D721Med (cell line): ENCODE measurements at places on chromosomes 6 and 20.

DNA sequence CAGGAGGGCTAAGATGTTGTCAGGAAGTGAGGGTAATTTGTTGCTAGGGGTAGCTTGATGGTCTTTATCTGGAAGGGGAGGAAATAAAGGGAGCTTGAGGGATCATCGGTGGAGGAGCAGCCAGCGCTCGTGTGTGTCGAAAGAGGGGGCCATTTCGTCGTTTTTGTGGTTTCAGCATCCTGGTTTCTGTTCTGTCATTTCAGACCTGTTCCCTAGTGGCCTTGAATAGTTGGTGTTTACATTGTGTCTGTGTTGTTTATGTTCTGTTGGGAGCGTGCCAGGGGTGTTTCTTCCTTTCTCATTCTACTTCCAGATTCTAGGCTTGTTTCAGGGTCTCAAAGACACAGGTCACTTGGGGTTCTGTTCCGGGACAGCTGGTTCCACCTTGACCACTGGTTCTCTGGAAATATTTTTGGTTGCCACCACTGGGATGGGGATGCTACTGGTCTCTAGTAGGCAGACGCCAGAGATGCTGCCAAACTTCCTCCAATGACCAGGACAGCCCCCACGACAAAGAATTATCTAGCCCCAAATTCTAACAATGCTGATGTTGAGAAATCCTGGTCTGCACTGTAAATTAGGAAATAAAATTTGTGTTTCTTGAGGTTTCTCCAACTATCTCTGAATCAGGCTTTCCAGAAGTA lies 113.9 kb upstream of the NAA20 start:
- no peak for DNase-seq

DNA sequence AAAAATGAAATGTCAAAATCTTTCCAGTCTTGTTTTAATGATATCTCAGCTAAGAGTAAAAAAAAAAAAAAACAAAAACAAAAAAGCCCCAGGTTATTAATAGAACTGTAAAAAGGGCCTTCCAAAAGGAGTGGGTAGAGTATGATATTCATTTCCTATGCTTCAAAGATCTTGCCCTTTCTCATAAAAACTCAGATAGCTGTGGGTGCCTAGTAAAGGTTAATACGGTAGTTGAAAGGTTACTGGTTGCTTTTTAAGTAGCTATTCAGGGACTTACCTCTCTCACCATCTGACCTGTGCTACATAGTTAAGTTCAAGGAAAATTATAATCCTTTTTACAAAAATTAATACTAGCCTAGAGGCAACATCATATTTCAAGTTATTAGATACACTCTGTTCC lies 14.9 kb downstream of the TRMT6 start:
- no peak for DNase-seq

DNA sequence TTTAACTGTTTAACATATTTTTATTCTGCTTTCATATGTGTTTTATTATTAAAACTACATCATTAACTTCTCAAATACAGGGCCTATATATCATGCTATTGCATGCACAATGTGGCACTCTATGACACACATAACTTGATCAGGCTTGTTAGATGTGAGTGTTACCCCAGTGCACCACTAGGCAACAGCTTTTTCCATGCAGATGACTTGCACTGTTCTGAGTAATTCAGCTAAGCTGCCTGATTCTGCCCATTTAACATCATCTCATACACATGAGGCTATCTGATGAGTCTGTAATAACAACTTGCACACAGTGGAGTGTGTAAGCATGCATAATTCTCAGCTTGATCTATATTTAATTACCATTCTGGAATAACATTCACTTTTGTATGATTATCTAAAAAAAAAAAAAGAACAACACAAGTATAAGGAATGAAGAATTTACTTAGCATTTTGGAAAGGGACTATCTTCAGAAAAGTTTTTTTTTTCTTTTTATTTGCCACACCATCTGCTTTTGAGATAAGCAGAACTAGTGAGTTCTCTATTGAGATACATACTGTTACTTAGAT lies 83.1 kb downstream of the GRM1 start:
- no peak for DNase-seq

DNA sequence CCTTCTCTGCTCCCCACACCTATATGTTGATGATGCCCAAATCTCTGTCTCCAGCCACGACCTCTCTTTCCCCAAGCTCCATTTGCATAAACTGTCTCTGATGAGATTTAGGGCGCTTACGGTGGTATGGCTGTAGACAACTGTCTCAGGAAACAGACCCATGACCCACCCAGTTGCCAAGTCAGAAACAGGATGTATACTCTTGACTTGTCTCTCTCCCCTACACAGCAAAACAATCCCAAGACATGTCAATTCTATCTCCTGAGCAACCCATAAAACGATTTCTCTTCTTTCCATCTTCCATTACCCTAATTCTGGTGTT lies 13.9 kb downstream of the GNL1 start:
- no peak for DNase-seq

DNA sequence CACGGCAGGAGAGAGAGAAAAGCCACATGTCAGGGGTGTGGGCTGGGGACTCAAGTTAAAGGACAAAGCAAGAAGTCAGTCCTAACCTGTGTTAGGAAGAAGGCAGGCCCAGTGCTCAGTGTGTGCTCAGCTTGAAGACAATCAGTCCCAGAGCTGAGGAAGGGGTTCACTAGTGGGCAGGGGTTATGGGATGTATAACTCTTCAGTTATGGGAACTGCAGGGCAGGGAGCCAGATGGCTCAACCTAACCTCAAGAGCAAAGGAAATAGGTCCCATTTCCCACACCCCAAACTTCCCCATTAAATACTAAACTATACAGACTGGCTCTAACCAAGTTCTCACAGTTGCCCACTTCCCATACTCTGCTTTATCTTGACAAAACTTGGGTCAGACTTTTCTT lies 7.4 kb upstream of the SSTR4 start:
- DNase-seq: no peak
